Epithelial cell of umbilical artery (primary cell): ENCODE measurements at places on chromosomes 16 and 17. TPM values are rescaled to one million over a fixed set of nuclear protein-coding genes. Genes with fewer than 3 reads are reported as not detected.

The CCL14 gene
- 0.91 and 2.3 TPM in 2 replicates for total RNA-seq

The CRHR1 gene
- total RNA-seq = not detected in 2 replicates

The GGT6 gene
- not detected in 2 replicates for total RNA-seq

The MT3 gene
- not detected in 2 replicates for total RNA-seq

The C17orf58 gene
- total RNA-seq = 11.4 and 15.7 TPM in 2 replicates

The CCL5 gene
- 0.15 TPM in 1 of 2 replicates, not detected in the other for total RNA-seq

The NKD1 gene
- under 0.01 TPM in 2 replicates for total RNA-seq

The GAS7 gene
- total RNA-seq = under 0.01 and 0.32 TPM in 2 replicates

The TP53TG3F gene
- total RNA-seq = not detected in 2 replicates

The RGS11 gene
- 0.97 and 1.5 TPM in 2 replicates for total RNA-seq

The FBXO39 gene
- total RNA-seq = 0.61 and 3.2 TPM in 2 replicates

The SLC52A1 gene
- under 0.01 TPM in 1 of 2 replicates, not detected in the other for total RNA-seq

The AURKB gene
- total RNA-seq = 41.3 and 62.6 TPM in 2 replicates

The ZNF423 gene
- total RNA-seq = 0.46 and 1.3 TPM in 2 replicates

The DNAH9 gene
- total RNA-seq = not detected in 2 replicates

The CDRT15L2 gene
- total RNA-seq = not detected in 2 replicates
